Immature natural killer cell (primary cell): ENCODE measurements at places on chromosomes 11 and 22. TPM values are rescaled to one million over a fixed set of nuclear protein-coding genes. Genes with fewer than 3 reads are reported as not detected.

OR4D5 gene
- polyA plus RNA-seq = not detected

MS4A6E gene
- polyA plus RNA-seq = not detected

FKBP2 gene
- polyA plus RNA-seq = 142 TPM

ALX4 gene
- not detected for polyA plus RNA-seq

DNA sequence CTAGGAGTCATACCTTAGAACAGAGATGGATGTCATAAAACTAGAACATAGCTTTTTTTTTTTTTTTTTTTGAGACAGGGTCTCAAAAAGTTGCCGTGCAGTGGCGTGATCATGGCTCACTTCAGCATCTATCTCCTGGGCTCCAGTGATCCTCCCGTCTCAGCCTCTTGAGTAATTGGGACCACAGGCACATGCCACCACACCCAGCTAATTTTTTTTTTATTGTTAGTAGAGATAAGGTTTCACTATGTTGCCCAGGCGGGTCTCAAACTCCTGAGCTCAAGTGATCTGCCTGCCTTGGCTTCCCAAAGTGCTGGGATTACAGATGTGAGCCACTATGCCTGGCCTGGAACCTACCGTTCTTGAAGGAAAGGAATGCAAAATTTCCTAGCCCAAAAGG is 8.8 kb upstream of the CEP295 start:
- DNase-seq = no peak
